ENCODE measurements at places on chromosomes 13 and 19.

- DNase-seq: no peak
Observed at GRCh38 chr13:46738055-46738454, 58.9 kb downstream of the ESD start.

- no peak for DNase-seq
Observed at GRCh38 chr19:8302357-8302691, 5.8 kb downstream of the CD320 start.

- DNase-seq: no peak
Observed at GRCh38 chr13:90627813-90628212, 719.7 kb upstream of the MIR17HG start.

- no peak for DNase-seq
Observed at GRCh38 chr13:43687038-43687437, 99.7 kb downstream of the ENOX1 start.

- DNase-seq: no peak
Observed at GRCh38 chr19:4018140-4018613, 10.6 kb downstream of the PIAS4 start.

- DNase-seq: no peak
Observed at GRCh38 chr13:44459674-44460073, 86.0 kb downstream of the SERP2 start.

GRCh38 chr19:49328741-49329140 lies 3.8 kb upstream of the SLC6A16 start:
- DNase-seq: no peak
